ENCODE measurements at places on chromosomes 7 and 10. TPM values are rescaled to one million over a fixed set of nuclear protein-coding genes. Genes with fewer than 3 reads are reported as not detected.

GRCh38 chr10:84522612-84523462 lies 194.4 kb downstream of the CCSER2 start:
- DNase-seq: no peak

DNA sequence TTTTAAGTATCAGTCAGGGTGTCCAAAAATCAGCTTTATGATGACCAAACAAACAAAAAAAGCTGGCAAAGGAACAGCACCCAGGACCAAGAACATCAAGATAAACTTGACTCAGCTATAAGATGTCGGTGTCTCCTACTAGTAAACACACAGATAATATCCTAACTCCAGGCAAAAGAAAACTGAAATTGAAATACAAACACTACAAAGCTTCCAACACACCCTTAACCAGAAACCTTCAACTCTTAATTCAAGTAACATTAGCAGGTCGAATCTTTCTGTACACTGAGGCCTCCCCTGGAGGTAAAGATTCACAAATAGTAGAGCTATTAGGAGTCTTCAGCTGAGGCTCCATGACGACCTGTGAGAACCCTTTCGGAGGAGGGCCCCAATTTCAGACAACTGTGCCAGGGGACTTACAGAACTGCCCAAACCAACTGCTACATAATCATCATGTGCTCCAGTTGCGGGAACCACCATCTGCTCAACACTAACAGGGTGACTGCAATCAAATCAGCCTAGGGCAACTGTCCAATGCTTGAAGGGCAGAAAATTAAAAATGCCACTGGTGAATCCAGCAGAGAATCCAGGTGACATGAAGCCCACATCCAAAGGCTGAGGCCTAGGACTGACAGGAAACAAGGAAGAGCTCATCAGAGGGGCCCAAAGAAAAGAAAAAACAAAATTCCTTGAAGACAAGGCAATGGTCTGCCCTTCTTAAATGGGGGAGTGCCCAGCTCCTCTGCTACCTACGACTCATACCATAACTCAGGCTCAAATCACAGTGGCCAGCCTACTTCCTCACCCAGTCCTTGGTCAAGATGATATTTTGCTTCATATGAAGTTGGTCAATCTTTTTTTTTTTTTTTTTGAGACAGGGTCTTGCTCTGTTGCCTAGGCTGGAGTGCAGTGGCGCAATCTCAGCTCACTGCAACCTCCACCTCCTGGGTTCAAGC lies 20.0 kb downstream of the XPNPEP1 start:
- DNase-seq: peak; percentile 45

DNA sequence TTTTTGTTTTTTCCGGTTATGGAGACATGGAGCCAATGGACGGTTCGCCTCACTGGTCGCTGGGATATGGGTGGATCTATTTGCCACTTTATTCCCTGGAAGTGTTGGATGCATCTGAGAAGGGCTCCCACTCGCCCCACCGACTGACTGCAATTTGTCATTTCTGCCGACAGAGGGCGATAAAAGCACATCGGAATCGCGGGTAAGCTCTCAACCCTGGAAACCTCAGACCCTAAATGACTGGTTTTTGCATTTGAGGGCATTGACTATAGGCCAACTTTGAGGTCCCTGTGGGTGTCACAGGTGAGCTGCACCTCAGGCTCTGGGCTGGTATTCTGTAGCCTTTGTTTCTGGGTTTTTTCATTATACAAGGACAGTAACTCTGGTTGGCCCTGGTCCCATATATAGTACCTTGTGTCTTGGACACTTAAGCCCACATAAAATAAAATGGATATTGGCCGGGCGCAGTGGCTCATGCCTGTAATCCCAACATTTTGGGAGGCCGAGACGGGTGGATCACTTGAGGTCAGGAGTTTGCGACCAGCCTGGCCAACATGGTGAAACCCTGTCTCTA lies 11.9 kb upstream of the OPALIN start:
- peak; percentile 60 for DNase-seq

GRCh38 chr10:103543617-103544525 lies 50.4 kb downstream of the NEURL1 start:
- DNase-seq: no peak

- no peak for DNase-seq
Measured at GRCh38 chr7:106731187-106731586, 70.2 kb upstream of the CCDC71L start.

DNA sequence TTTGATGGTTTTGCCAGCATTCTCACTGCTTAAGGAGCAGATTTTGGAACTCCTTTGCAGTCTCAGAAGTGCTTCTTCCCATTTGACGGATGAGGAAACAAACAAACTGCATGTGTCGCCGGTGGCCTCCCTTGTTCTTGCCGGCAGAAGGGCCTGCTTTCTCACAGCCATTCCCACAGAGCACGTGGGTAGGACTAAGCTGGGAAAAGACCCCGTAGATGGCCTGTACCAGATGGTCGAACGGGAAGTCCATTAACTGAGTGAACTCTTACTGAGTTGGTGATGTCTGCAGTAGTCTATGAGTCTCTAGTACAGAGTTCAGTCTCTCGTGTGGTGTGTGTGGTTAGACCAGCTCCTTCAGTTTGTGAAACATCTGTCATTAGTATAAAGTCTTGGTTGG lies 131.9 kb downstream of the TRRAP start:
- no peak for DNase-seq

PRSS2 gene
- not detected for total RNA-seq

PHYHIPL gene
- total RNA-seq: not detected

ZNF786 gene
- 3.4 TPM for total RNA-seq
